Activated B cell treated with CpG ODN at 0.5 μM for 24 hours (primary cell): ENCODE measurements at places on chromosomes 1 and 21.

- DNase-seq: no peak
Measured at GRCh38 chr1:213385201-213385600, 334.2 kb downstream of the RPS6KC1 start.

DNA sequence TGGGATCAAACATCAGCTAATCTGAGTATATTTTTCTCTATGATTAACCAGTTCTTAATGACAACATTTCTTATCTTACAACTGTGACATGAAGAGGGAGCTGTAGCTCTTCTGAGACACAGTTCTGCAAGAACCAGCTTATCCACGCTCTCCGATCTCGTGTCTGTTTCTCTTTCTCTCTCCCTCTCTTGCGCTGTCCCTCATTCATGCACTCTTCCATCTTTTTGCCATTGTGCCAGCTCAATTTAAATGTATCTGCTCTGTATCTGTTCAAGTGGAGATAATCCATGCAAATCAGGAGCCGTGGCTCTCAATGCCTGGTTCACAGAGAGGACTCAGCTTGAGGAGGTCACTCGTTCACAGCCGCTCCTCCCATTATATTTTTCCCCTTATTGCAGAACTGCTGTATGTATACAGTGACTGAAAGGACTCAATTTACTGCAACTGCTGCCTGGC, 494.7 kb upstream of the ADGRL2 start:
- no peak for DNase-seq

- no peak for DNase-seq
Measured at GRCh38 chr1:207811920-207812720, 60.3 kb downstream of the CD46 start.

DNA sequence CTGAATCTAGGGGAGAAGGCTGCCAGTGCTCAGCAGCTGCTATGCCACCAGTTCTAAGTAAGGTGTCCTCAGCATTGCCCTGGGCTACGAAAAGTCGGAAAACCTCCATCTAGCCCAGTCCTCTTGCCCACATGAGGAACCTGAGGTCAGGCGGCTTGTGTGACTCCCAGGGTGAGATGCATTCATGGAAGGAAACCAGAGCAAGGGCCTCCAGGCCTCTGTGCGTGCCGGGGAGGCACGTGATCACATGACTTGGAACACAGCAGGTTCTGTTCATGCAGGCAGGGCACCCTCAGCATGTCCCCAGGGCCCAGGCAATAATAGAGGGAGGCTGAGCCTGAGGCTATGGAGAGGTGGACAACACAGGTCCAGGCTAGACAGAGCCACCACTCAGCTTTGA, 312.5 kb upstream of the DUSP10 start:
- DNase-seq: no peak

- DNase-seq: no peak
Measured at GRCh38 chr1:6891781-6892579, 106.7 kb downstream of the CAMTA1 start.

DNA sequence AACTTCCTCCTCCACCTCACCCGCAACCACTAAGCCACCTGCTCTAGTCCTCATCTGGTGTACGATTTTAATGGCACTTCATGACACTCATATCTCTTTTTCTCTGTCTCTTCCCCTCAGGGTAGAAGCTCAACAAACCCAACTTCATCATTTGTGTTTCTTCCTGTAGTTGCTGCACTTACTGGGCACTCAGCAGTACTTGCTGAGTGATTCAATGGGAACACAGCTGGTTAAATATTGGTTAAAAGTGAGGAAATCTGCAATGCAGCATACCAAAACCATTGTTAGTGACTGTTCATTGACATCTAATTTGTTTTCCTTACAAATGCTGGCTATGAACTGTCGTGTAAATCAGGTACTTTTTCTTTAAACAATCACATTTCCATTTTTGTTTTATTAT, 541.1 kb upstream of the PRMT6 start:
- DNase-seq: no peak

DNA sequence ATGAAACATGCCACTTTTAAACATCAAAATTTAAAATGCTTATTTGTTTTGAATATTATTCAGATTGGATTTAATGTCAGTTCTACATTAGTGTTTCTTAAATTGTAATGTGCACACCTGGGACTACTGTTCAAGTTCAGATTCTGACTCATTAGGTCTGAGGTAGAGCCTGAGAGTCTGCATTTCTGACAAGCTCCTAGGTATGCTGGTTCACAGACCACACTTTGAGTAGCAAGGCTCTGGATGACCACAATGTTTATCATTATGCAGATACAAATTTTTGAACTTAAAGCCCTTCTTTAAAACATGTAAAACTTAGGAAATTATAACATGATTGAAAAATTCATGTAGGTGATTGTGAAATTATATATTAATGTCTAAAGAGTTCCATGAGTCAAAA, 40.2 kb downstream of the TTLL7 start:
- DNase-seq: no peak
